ENCODE measurements at places on chromosomes 5 and 9. TPM values are rescaled to one million over a fixed set of nuclear protein-coding genes. Genes with fewer than 3 reads are reported as not detected.

- H3K4me3 ChIP-seq, result no peak overlapping the region
- no peaks in the 10 kb centered on the region for H3K27me3 ChIP-seq
- no peak overlapping the region for H3K27ac ChIP-seq
Observed at GRCh38 chr5:92455011-92455410, 1071.9 kb upstream of the ARRDC3 start.

- H3K27ac ChIP-seq, result no peak overlapping the region
- no peaks in the 10 kb centered on the region for H3K36me3 ChIP-seq
- no peak overlapping the region for H3K4me3 ChIP-seq
- H3K27me3 ChIP-seq, result peaks cover 2% of the 10 kb centered on the region
Observed at GRCh38 chr5:160315968-160316367, 3.6 kb upstream of the CCNJL start.

DNA sequence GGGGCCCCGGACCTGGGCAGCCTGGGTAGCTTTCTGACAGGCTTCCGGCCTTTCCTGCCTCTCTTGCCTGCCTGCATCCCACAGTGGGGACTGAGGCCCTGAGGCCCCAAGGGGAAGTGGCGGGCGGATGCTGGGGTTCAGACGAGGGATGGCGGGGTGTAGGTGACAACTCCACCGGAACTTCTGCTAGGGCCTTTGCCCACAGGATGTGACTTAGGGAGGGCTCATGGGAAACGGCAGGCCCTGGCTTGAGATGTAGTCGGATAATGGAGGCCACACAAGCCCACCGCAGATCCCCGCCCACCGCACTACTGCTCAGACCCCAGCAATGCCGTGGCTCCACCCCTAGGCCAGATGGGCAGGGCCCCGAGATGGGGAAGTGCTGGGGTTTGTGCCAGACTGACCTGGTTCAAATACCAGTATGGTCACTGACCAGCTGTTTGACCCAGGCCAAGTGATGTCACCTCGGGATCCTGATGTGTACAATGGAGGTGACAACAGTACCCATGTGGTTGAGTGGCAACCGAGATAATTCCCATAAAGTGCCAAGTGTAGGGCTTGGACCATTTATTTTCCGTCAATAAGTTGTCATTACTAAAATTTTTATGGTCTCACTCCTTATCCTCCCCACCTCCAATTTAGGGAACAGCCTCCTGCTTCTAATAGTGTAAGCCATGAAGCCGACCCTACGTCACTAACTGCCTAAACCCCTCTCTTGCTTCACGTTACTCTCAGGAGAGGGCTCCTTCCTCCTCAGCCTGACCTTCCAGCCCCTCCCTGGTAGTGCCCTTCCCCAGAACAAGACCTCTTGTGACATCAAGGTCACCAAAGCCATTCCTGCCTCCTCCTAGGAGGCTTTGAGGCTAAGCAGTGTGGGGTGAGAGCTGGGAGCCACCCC, 2.5 kb upstream of the CDK9 start:
- no peak overlapping the region for H3K4me3 ChIP-seq
- DNase-seq, result no peak
- H3K36me3 ChIP-seq, result peaks cover 19% of the 10 kb centered on the region

DNA sequence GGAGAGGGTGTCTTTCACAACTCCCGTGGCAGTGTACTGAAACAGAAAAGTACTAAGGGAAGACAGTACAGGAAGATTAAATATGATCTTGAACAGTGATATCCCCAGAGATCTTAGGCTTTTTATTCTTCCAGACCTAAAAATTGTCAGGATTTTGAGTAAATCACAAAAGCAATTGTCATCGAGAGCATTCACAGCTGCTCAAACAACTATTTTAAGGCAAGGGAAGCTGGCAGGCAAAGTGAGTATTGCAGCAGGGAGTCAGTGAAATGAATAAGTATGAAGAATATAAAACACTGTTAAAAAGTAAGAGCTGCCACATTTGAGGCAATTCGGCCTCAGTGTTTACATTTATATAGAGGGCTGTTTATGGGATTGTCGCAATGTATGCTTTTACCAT, 479.0 kb downstream of the CAAP1 start:
- no peak overlapping the region for H3K4me3 ChIP-seq
- H3K36me3 ChIP-seq, result no peaks in the 10 kb centered on the region
- DNase-seq, result peak; percentile 75
- H3K27ac ChIP-seq, result no peak overlapping the region

DNA sequence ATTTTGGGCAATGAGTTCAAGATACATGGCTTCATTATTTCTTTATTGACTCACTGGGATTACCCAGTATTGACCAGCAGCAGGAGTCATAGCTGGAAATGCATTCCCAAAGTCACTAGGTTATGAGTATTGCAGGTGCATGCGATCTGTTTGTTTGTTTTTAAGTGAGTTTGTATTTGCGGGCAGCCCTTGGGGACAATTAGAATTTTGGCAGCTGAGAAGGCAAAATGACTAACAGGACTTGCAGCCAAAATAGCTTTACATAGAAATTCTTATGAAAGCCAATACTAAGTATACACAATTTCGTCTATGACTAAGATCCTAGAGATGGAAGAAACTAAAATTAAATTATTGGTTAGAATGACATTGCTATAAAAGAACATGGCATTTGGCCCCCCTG, 18.1 kb upstream of the RGMB start:
- H3K4me1 ChIP-seq, result no peaks in the 10 kb centered on the region
- H3K27ac ChIP-seq, result no peak overlapping the region
- no peaks in the 10 kb centered on the region for H3K36me3 ChIP-seq
- no peaks in the 10 kb centered on the region for H3K27me3 ChIP-seq
- H3K4me3 ChIP-seq, result no peak overlapping the region
- DNase-seq, result no peak

DNA sequence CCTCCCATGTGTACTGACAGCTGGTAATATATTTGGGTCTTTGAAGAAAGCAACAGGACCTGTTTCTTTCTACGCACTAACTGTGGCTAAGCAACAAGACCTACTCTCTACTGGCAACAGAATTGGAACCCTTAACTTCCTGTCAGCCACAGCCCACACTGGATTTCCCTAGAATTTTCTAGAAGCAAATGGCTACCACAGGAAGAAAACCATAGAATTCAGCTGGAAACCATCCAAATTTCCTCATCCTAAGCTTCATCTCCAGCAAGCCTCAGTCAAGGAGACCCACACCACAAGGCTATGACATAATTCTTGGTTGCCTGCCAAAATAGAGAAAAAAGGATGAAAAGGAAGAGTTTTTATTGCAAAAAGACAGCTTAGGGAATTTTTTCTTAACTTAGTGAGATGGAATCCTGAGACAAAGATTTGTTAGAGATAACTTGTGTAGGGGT, 171.8 kb upstream of the TNC start:
- no peaks in the 10 kb centered on the region for H3K4me1 ChIP-seq
- no peaks in the 10 kb centered on the region for H3K36me3 ChIP-seq
- no peak for DNase-seq

DNA sequence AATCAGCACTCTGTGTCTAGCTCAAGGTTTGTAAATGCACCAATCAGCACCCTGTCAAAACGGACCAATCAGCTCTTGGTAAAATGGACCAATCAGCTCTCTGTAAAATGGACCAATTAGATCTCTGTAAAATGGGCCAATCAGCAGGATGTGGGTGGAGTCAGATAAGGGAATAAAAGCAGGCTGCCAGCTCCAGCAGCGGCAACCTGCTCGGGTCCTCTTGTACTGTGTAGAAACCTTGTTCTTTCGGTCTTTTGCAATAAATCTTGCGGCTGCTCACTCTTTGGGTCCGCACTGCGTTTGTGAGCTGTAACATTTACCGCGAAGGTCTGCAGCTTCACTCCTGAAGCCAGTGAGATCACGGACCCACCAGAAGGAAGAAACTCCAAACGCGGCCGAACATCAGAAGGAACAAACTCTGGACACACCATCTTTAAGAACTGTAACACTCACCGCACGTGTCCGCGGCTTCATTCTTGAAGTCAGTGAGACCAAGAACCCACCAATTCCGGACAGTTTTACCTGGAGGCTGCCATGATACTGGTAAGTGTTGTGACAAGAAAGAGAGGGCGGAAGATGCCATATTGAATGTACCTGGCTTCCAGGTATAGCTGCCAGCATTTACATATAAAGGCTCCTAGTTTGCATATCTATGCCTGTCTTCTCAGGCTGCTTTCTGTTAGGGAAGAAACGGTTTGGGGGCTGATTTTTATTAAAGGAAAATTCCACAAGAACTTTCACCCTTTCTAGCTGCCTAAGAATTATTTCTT, 758.5 kb upstream of the CTNND2 start:
- no peak overlapping the region for H3K27ac ChIP-seq
- no peak overlapping the region for H3K4me3 ChIP-seq
- no peaks in the 10 kb centered on the region for H3K27me3 ChIP-seq

DNA sequence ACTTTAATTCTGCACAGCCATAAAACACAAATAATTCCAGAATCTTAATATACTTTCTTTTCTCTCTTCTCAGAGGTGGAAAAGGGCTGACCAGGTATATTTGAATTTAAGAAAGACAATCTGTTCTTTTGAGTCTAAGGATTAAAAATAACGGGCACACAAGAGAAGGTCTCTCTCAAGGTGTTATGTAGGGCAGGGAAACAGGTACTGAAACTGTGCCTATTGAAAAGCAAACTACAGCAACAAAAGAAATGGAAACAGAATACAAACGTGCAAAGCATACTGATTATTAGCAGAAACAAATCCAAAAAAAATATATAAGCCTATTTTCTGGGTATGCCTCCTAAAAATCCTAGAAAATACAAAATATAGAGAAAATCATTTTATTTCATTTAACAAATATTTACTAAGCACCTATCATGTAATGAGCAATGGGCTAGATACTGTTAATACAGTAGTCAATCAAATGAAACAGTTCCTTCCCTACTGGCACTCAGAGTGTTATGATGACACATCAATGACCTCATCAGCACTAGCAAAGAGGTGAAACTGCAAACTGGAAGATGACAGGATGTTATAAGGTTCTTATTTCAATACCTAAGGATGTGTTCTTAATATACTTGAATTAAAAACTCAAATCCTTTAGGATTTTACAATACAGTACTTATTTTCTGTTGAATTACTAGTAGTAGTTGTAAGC, 87.7 kb downstream of the AUH start:
- no peaks in the 10 kb centered on the region for H3K27me3 ChIP-seq
- H3K27ac ChIP-seq, result no peak overlapping the region
- no peak overlapping the region for H3K4me3 ChIP-seq
- DNase-seq, result no peak

DNA sequence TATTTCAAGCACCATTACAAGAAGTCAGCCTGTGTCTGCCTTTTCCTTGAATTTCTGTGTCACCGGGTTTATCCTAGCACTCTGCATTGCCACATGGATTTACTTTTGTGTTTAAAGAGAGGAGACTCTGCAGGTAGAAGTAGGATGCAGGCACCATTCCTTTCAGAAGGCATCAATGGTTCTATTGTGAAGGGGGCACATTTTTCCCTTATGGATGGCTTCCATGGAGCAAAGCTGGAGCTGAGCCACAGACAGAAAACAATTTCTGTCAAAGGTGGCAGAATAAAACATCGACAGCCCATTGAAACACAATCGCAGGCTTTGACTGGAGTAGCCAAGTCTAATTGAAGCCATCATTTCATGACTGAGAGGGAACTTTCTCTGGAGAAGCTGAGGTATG, 288.0 kb upstream of the ANKH start:
- H3K4me1 ChIP-seq, result no peaks in the 10 kb centered on the region
- peak; percentile 17 for DNase-seq
- no peak overlapping the region for H3K27ac ChIP-seq
- no peaks in the 10 kb centered on the region for H3K27me3 ChIP-seq
- no peaks in the 10 kb centered on the region for H3K36me3 ChIP-seq

DNA sequence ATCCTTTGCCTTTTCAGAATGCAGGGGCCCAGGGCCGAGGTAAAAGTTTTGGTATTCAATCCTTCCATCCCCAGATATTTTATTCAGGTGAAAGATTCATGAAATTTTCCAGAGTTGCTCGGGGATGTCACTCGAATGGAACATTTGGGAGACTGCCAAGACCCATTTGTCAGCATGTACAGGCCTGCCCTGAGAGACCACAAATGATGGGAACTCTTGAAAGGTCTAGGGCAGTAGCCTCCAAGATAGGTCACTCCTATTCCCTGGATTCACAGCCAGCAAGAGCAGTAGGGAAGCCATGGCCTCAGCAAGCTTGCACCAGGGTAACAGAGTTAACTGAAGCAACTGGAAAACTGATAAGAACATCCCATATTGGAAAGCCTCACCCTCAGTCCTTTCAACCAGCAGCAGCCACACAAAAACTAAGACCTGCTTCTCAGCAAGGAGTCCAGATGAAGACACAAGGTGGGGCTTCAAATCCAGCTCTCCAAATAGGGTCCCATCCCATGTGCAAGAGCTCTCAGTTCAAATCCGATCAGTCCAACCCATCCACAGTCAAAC, 12.5 kb downstream of the CARD6 start:
- DNase-seq, result no peak
- H3K4me3 ChIP-seq, result no peak overlapping the region
- no peaks in the 10 kb centered on the region for H3K36me3 ChIP-seq
- H3K27ac ChIP-seq, result no peak overlapping the region
- no peaks in the 10 kb centered on the region for H3K4me1 ChIP-seq

- peaks cover 6% of the 10 kb centered on the region for H3K4me1 ChIP-seq
- DNase-seq, result no peak
- H3K27me3 ChIP-seq, result no peaks in the 10 kb centered on the region
- H3K4me3 ChIP-seq, result no peak overlapping the region
- no peak overlapping the region for H3K27ac ChIP-seq
- H3K36me3 ChIP-seq, result peaks cover 4% of the 10 kb centered on the region
Observed at GRCh38 chr5:10731913-10732312, 29.1 kb downstream of the DAP start.

- no peak overlapping the region for H3K27ac ChIP-seq
- H3K36me3 ChIP-seq, result no peaks in the 10 kb centered on the region
- no peaks in the 10 kb centered on the region for H3K4me1 ChIP-seq
- no peak overlapping the region for H3K4me3 ChIP-seq
Observed at GRCh38 chr5:88172847-88173758, 95.5 kb downstream of the TMEM161B start.

DNA sequence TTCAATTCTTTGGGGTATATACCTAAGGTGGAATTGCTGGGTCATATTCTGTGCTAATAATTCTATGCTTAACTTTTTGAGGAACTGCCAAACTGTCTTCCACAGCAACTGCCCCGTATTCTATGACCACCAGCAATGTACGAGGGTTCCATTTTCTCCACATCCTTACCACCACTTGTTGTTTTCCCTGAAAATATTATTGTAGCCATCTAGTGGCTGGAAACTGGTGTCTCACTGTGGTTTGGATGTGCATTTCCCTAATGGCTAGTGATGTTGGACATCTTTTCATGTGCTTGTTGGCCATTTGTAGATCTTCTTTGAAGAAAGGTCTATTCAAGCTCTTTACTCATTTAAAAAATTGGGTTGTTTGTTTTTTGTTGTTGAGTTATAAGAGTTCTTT, 30.7 kb downstream of the MSX2 start:
- no peaks in the 10 kb centered on the region for H3K36me3 ChIP-seq
- no peak overlapping the region for H3K27ac ChIP-seq
- H3K4me3 ChIP-seq, result no peak overlapping the region
- no peaks in the 10 kb centered on the region for H3K27me3 ChIP-seq
- DNase-seq, result peak; percentile 2

GRCh38 chr5:33968211-33969005, 16.1 kb downstream of the SLC45A2 start:
- H3K36me3 ChIP-seq, result no peaks in the 10 kb centered on the region
- no peak for DNase-seq
- no peaks in the 10 kb centered on the region for H3K27me3 ChIP-seq
- H3K4me3 ChIP-seq, result no peak overlapping the region
- H3K27ac ChIP-seq, result no peak overlapping the region
- H3K4me1 ChIP-seq, result no peaks in the 10 kb centered on the region

The IL9 gene
- not detected for total RNA-seq

The PDZD2 gene
- 40.2 TPM for total RNA-seq
